Lung (tissue), 17 donors: ENCODE measurements at places on chromosomes 2 and 18. TPM values are rescaled to one million over a fixed set of nuclear protein-coding genes. Genes with fewer than 3 reads are reported as not detected.

DNA sequence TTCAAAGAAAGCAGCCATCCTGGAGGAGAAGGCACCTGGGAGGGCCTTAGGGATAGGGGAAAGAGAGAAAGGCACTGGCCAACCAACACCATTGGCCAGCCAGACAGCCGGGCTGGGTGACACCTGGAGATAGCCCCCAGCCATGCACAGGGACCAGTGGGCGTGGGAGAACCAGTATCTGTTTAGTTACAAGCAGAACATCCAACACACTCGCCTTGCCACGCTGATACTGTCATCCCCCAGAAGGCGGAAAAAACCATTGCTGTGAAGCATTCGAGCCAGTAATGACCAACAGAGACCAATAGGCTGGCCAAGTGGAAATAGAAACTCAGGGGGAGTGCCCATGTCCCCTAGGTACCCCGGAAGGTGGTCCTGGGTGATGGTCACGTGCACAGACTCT, 15.5 kb downstream of the ASPRV1 start:
- no peak for DNase-seq

DNA sequence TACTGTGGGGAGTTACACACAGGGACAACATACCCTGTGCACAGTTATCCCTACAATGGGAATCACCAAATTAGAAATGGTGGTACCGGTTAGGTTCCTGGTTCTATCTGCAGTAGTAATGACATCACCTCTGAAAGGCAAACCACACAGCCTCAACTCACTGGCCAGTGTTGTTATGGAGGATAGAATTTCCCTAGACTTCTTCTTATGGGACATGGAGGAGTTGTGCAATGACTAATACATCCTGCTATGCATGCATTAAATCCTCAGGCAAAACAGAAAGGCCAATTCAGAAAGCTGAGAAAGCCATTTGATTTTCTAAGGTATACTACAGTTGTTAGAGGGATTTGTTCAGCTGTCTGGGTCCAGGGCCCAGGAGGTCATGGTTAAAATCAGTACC, 439.3 kb downstream of the TMX3 start:
- no peak for DNase-seq

- DNase-seq: no peak
Observed at GRCh38 chr2:234793212-234793785, 158.5 kb upstream of the SH3BP4 start.

DNA sequence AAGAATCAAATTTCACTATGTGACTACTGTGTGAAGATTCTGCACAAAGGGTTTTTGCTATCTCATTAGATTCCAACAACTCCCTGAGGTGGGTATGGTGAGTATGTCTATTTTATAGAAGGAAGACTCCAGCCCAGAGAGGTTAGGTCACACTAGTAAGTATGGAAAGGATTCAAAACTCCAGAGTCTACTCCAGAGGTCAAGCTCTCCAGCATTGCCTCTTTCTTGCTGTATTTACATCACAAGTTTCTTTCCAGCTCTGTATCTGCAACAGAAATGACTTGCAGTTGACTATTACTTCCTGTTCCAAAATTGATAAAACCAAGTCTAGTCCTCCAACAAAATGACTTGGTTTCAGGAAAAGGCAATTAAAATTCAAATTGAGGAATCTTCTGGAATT, 2.1 kb downstream of the COL4A4 start:
- DNase-seq: no peak

DNA sequence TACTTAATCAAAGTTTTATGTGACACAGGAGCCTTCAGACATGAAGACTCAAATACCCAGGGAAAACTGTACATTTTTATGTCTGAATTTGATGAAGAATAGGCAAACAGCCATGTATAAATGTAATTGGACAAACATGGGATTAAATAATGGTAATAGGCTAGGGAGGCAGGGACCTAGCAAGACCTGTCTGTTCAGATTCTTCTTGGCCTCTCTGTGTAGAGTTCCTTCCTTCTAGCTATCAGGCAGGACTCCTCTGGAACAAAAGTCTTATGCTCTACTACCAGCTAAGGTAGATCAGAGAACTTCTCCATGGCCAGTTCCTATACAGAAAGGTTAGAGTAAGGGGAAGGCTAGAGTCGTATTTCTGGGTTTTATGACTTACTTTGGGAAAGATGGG, 9.5 kb upstream of the PARD3B start:
- DNase-seq: no peak

DNA sequence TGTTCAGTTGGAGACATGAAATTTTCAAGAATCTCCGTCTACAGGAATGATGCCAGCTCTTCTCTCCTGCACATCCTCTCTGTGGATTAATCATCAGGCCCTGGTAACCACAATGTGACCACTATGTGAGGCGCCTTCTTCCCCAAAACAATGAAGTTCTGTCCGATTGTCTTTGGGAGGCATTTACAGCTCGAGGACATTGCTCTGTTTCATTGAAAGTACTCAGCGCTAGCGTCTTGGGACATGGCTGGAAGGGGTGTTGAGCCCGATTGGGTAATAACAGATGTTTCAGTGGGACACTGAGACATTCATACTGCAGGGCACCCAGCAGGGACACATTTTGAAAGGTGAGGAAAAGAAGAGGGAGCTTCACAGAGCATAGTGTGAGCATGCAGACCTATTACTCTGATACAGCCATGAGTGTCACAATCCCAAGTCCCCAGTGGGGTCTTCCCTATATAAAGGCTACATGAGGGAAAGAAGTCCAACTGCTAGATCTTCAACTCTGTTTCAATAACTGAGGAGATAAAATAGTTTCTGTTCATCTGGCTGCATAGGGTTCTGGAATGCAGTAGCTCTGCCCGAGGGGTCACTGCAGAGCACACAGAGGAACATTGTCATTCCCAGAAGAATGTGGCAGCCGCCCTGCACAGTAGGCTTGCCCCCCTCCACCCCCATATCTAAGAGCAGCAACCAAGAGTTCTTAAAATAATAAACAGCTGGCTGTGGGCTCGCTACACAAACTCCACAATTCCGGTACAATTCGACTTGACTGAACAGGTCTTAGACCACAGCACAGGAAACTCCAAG, 237.3 kb downstream of the OSR1 start:
- DNase-seq: no peak

Gene GYPC
- total RNA-seq: 61.4 TPM

DNA sequence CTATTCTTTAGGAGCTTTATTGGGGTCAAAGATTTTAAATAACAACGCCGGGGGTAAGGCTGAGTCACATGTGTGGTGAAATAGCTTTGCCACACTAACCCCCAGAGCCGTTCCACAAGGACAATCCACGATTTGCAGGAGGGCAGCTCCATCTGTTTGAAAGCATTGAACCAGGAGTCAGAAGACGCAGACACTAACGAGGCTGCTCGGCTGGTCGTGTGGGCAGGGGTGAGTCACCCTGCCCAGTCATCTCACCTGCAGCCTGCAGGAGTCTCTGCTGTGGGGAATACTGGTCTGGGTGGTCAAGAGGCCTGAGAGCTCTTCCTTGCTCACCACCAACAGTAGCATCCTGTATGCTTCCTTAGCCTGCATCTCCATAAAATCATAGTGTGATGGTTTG, 149.2 kb upstream of the NCK2 start:
- no peak for DNase-seq

GRCh38 chr18:31225668-31226067, 63.0 kb upstream of the DSC1 start:
- DNase-seq: no peak

DNA sequence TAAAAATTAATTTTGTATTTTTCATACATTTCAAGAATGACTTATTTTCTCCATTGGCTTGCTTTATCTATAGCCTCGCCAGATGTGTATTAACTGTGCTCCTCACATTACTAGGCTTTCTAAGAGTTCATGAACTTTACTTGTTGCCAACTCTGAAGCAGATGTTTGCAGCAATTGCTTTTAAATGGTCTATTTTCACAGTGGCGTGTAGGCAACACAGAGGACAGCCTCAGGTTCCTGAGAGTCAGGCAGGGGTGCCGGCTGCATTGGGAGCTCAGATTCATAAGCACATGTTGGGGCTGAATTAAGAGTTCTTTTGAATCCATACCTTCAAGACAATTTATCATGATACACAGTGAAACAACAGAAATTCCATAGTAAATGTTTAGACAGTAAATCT, 179.2 kb upstream of the PXDN start:
- DNase-seq: peak; percentile 94

- DNase-seq: peak; percentile 37
Observed at GRCh38 chr2:239499726-239500573, 99.1 kb upstream of the HDAC4 start.

- DNase-seq: peak; percentile 39
Observed at GRCh38 chr2:234404957-234405356, 91.9 kb downstream of the ARL4C start.

DNA sequence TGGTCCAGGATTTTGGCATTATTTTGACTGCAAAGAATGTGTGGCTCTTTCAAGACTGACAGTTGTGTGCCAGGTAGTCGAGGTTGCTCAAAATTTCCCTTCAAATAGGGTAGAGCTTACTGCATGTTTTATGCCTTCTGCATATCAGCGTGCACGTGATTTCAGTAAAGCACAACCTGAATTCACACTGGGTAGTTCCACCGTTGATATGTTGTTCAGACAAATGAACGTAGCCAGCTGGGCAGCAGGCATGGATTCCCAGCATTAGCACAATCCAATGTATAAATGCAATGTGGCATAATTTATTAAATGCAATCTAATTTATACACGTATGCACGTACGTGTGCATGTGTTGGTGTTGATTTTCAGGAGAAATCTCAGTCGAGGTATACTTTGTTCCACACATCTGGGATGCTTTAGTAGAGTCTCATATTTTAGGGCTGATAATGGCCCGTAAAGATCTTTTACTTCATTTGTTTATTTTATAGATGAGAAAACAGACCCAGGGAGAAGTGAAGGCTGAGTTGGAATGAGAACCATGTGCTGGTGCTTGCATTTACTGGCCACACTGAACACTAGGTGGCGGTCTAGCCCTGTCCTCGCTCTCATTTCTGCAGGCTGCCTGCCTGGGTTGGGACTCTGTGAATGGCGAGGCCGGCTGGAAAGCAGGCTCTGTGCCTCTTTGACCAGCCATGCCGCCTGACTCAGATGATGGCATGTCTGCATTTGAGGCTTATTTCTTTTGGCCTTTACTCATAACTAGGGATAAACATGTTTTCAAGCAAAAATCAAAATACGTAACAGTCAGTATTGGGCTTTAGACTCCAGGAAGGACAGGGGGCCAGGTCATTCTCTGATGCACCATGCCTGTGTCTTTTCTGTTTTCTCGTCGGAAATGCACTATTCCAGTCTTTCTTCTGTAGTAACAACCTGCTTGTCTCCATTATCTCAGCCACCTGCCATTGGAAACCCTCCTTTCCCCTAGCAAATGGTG, 120.4 kb downstream of the RNF144A start:
- DNase-seq: peak; percentile 85

DNA sequence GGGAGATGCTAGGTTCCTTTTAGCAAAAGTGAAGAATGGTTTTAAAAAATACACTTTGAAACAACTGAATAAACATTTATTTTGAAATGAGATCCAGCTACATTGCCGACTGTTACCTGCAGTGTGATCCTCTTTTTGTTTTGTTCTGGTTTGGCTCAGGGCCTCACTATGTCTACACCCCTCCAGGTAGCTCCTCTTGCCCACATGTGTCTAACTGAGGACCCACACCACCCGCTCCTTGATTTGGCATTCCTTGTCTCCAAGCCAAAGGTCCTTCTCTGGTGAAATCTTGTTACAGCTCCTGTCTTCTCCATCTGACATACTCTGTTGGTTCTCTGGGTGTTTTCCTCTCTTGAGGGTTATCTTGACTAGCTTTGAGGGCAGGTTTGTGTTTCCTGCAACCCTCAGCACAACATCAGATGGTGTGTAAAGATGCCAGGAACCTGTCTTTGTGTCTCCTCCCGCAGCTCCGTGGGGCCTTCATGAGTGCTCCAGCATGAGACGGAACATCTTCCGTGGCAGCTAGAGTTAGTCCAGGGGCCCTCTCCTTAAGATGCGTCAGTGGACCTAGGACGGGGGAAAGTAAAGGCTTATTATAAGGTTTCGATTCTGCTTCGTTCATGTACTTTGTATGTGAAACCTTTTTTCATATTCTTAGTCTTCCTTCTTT, 32.1 kb downstream of the MAP4K4 start:
- DNase-seq: no peak

Gene HOXD11
- total RNA-seq: not detected

GRCh38 chr2:135132314-135132713, 80.2 kb downstream of the RAB3GAP1 start:
- no peak for DNase-seq

Gene ARID5A
- total RNA-seq: 33.5 TPM

Gene VWA3B
- 17.8 TPM for total RNA-seq

GRCh38 chr2:8567469-8568260, 114.2 kb upstream of the ID2 start:
- DNase-seq: no peak

DNA sequence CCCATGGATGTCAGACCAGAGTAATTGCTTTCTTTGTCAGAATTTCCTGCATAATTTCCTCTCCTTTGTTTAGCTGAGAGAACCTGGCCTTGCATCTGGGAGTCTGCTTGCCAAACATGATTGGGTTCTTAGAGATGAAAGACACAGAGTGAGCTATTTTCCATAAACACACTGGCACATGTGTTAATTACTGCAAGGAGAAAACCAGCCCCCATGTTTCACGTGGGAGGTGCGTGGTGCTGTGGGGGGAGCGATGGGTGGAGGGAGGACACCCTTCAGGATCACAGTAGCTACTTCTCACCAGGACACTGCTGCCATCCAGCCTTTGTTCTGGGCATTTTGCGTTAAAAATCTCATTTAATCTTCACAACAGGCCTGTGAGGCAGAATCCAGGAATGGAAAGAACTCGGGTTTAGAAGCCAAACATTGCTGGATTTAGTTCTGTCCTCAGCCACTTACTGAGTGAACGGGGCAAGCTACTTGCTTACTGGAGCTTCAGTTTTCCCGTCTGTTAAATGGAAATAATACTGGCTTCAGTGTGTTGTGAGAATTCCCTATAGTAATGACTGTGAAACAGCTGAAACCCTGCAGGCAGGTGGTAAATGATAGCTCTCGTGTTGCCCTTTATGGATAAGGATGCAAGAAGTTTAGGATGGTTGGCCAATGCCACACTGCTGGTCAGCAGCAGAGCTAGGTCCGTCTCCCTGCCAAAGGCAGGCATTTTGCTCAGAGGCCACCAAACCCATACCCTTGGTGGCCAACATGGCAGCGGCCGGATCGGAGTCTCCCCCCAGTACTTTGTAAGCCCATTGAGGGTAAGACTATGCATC, 100.1 kb upstream of the ASAP2 start:
- DNase-seq: no peak
